CD4-positive, alpha-beta T cell treated with Interleukin-17A for 1 hour (primary cell): ENCODE measurements at places on chromosomes 5 and 9.

DNA sequence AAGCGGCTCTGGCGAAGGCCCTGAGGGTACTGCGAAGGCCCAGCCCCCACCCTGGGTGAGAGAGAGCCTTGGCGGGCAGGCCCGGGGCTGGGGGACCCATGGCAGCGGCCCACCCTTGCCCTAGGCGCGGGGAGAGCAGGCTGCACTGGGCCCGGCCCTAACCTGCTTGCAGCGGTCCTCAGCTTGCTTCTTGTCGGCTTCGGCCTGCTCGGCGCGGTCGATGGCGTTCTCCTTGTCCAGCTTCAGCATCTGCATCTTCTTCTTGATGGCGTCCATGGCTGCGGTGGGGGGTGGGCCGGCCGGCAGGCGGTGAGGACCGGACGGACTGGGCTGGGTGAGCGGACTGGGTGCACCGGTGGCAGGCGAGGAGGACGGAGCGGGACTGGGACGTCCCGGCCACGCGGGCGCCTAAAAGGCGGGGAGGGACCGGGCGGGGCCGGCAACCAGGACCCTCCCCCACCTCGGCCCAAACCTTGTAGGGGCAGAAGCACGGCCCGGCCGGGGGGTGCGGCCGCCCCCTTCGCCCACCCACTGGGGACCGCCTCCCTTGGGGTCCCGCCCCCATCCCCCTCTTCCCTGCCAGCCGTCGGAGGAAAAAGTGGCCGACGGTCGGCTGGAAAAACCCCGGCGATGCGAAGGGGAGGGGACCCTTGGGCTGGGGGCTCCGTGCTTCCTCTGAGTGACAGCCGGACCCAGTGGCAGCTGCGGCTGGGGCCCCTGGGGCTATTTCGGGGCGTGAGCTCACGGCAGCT lies at the start of gene TPM2:
Gene TPM2 (minus strand): TSS at position 384 of the 752 bp plus-strand sequence. CDS start 108 bp downstream, at position 276.
- DNase-seq, result no peak

DNA sequence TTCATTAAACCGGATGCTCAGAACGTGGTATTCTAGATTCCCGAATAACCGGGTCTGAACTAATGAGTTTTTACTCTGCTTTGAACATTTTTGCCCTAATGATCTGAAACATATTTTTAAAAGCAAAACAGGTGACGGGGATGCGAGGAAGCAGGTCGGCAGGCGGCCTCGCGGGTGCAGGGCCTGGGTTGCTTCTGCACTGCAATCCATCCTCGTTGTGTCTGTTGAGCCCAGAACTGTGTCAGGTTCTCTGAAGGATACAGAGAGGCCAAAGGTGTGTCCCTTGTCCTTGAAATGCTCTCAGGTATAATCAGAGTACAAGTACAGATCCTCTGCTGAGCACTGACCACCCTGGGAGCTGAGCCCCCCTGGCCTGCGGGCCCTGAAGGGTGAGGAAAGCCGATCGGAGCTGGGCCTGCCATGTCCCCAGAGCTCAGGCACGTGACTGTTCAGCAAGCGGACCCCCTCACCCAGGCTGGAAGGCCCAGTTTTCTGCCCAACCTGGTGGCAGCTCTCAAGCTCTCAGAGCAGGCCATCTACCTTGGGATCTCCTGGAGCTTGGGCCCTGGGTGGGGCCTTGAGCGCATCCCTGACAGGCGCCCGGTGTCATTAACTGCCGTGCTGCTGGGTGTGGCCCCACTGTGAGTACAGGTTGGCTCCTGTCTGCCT lies 151.8 kb downstream of the OLFM1 start:
- no peak for DNase-seq

DNA sequence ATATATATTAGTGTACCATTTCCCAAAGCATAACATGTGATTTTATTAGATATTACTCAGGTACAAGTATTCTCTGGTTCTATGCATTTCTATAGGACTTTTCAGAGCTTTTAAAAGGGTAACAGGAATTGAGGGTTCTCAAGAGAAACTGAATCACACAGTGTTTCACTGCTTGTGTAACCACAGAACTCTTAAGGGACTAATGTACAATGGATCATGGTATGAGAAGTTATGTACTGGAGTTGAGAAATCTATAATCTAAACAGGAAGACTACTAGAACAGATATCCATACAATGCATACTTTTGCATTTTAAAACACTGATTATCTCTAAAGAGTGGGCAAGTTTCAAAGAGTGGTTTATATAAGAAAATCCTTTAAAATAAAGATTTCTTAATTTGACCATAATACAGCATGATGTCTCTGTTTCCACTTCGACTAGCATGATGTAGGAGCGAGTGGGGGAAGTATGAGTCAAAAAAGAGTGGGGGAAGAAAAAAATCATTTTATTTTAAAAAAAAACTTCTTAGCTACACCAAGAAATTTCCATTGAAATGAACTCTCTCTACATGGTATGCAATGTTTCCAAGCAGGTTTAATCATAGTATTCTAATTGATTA lies 183.5 kb downstream of the RFX3 start:
- DNase-seq, result no peak

GRCh38 chr5:78974011-78974410 lies 11.1 kb downstream of the ARSB start:
- no peak for DNase-seq

GRCh38 chr9:101162231-101162630 lies 133.7 kb downstream of the PLPPR1 start:
- no peak for DNase-seq

- no peak for DNase-seq
Observed at GRCh38 chr5:84249918-84250630, 134.6 kb downstream of the EDIL3 start.

DNA sequence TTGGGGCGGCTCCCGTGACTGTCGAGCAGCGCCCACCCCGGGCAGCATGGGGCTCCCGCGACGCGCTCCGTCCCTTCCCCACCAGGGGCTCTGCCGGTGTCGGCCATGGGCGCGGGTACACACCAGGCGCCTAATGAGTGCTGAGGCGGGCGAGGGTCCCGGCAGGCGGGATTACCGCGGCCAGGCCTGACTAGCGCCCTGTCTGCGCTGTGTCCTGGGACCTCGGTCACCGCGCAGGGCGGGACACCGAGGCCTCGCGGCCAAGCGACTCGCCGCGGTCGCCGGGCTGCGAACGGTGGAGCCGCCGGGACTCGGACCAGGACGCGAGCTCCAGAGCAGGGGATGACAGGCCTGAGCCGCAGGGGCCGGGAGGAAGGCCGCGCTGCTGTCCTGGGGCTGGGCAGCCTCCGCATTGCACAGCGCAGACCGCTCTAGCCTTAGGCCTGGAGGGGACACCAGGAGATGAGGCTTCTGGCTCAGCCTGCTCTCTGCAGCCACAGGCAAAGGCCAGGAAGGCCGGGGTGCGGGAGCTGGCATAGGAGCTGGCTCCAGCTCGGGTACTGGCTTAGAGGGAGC lies 14.1 kb downstream of the LCN10 start:
- no peak for DNase-seq

DNA sequence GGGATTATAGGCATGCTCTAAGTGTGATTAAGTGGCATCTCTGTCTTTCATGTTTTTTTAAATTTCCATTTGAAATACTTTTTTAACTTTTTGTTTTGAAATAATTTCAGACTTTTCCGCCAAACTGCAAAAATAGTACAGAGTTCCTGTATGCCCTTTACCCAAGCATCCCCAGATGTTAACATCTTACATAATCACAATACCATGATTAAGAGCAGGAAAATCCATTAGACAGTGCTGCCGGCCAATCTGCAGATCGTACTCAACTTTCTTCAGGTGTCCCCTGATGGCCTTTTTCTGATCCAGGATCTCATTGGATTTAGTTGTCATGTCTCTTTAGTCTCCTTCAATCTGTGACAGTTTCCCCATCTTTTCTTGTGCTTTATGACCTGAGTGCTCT lies 49.0 kb downstream of the ERGIC1 start:
- DNase-seq, result no peak

DNA sequence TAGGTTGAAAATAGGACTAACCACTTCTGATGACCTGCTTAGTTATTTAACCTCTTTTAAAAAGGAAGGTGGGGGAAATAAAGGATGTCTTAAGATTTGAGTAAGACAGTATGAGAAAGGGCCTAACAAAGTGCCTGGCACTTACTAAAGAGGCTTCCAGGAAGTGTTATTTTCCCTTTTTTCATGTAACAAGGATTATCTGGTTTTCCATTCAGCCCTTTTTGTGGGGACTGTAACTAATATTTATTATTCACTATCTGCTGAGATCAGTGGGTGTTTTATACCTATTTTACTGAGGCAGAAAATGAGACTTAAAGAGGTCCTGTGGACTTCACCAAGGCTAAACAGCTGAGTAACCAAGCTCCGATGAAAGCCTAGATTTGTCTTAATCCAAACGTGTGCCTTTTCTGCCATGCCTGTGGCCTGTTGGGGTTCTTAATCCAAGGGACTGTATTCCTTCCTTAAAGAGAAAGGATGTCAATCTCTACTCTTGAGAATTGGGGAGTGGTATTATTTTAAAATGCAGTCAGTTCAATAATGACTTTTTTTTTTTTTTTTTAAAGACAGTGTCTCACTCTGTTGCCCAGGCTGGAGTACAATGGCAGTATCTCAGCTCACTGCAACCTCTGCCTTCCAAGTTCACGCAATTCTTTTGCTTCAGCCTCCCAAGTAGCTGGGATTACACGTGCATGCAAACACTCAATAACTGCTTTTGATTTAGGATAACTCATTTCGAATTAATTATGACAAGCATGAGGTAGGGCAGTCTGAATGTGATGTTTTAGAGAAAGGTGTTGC lies 6.5 kb downstream of the JMY start:
- no peak for DNase-seq

GRCh38 chr9:33366979-33367480 lies 35.3 kb downstream of the AQP7 start:
- no peak for DNase-seq

DNA sequence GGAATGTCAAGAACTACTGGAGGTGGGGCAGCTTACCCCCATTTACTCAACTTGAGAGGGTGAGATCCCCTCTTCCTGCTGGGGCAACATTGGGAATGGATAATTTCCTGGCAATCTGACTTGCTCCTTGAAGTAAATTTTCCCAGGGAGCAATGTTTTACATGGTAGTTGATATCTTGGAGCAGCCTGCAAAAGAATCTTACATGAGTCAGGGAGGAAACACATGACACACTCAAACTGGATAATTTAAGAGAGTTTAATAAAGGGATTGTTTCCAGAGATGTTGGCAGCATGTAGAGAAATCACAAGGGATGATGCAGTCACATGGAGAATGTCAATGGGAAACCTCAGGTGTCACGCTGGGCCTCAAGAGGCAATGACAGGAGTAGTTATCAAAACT lies 212.5 kb downstream of the GAS1 start:
- no peak for DNase-seq

DNA sequence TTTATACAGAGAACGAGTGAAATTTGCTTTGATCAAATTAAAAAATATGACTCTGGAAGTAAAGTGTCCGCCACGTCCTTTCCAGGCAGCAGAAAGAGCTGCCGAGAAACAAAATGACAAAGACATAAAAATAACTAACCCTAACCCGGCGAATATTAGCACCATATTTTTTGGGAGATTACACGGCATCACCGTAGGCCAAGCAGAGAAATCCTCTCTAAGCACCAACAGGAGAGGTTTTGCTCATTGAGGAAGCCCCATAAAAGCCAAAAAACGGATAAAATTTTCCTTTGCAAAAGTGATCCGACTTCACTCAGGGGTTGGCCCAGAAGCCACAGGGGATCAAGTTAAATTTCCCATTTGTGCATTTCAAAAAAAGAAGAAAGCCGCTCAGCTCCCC lies 70.9 kb downstream of the PCDH1 start:
- no peak for DNase-seq

DNA sequence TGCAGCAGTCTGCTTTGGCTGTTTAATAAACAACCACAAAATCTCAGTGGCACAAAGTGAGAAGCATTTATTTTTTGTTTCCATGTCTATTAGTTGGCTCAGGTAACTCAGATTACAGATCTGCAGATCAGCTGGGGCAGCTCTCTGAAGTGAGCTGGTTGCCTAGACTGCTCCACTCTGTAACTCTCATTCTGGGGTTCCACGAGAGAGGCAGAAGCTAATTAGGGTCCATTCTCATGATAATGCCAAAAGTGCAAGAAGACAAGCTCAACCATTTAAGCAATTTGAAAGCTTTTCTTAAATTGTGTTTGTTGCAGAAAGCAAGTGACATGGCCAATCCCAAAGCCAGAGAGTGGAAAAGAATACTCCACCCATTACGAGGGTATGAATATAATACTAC lies 13.2 kb downstream of the MEIKIN start:
- no peak for DNase-seq

GRCh38 chr5:82717738-82718137 lies 359.5 kb downstream of the TMEM167A start:
- DNase-seq, result no peak

GRCh38 chr5:151274666-151275065 lies 21.7 kb downstream of the GM2A start:
- no peak for DNase-seq

DNA sequence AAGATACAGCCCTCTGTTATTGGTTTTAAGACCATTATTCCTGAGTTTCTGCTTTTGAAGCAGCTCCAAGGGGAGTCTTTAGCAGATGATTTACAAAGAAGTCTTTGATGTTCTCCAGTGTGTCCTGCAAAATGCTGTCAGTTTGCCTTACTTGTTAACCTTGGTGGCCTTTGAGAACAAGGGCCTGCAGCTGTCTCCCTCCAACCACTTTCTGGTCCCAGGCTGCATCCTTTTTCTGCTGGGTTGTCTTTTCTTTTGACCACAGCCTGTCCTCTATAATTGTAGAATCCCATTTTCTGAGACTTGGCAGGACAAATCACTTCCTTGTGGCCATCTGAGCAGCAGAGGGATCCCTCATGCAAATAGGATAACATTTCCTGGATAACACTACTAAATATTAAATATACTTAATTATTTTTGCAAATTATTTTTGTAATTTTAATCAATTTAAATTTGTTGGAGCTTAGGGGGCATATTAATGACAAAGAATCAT lies 281.4 kb downstream of the DMRT2 start:
- DNase-seq, result no peak

DNA sequence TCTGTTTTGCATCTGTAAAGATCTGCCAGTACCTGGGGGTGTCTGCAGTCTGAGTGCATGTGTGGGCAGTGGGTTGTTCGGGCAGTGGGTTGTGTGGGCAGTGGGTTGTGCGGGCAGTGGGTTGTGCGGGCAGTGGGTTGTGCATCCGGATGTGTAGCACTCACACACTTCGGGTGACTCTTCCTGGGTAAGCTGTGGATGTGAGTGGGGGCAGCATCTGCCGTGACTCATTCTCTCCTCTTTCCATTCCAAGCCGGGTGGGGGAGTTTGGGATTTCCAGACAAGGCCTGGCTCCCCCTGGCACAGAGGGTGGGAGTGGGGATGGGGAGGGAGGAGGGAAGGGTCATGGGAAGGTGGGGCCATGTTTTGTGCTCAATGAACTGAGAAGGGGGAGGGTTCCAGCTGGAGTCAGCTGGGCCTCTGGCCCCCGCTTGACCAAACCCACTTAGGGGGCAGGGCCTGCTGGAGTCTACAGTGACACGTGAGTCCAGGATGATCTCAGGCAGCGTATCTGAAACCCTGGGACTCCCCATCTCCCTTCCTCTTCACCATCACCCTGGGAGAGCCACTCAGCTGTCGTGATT lies 8.3 kb downstream of the CRB2 start:
- DNase-seq, result no peak
